Erythroblast (primary cell): ENCODE measurements at places on chromosomes 11 and 22.
A peak's percentile ranks its signal among the peaks of the same experiment; 100 is the strongest.

GRCh38 chr11:1834062-1834610 is 654 bp upstream of the SYT8 start:
- no peak for DNase-seq

DNA sequence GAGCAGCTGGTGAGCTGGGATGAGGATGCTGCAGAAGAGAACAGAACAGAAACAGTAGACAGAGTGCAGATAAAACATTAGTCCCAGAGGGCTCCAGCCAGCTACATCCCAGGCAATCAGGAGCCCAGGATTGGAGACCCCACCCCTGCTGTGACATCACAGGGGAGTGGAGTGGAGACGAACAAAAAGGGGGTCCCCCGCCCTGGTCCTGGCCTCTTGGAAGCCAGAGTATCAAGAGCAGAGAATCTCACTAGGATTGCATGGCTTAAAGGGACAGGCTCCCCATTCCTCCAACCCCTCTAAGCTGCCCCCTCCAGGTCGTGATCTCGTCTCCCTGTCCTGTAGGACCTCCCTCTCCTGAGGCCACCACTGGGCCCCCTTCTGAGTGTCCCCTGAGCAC is at the start of gene P2RX3:
P2RX3 (plus strand) TSS at position 211 of the 400 bp plus-strand sequence. CDS start 199 bp downstream, outside the sequence.
- DNase-seq = no peak

- DNase-seq = peak; percentile 4
Measured at GRCh38 chr11:17906436-17906835, 106.4 kb downstream of the SERGEF start.

- DNase-seq = no peak
Measured at GRCh38 chr11:120863359-120863758, 160.5 kb upstream of the TBCEL start.
